ENCODE measurements at places on chromosomes 1 and 21. TPM values are rescaled to one million over a fixed set of nuclear protein-coding genes. Genes with fewer than 3 reads are reported as not detected.

The PLEKHN1 gene
- total RNA-seq, result 1.4 TPM

The OSBPL9 gene
- 64.5 TPM for total RNA-seq

The ATP5IF1 gene
- total RNA-seq, result 195 TPM

The SPOCD1 gene
- 0.91 TPM for total RNA-seq

The PARS2 gene
- 6.8 TPM for total RNA-seq

The TRIM46 gene
- 6.9 TPM for total RNA-seq

The C8A gene
- not detected for total RNA-seq

The C1QA gene
- not detected for total RNA-seq

The LRRC42 gene
- total RNA-seq, result 31.3 TPM

The CD1B gene
- total RNA-seq, result not detected

The LAMB3 gene
- total RNA-seq, result 4.2 TPM

The KRTAP13-4 gene
- total RNA-seq, result not detected

The HTR6 gene
- total RNA-seq, result 1.1 TPM

Measured in activated CD4-positive, alpha-beta T cell treated with anti-CD3 and anti-CD28 coated beads for 36 hours (primary cell).